ENCODE measurements at places on chromosomes 3 and 15. TPM values are rescaled to one million over a fixed set of nuclear protein-coding genes. Genes with fewer than 3 reads are reported as not detected.

DNA sequence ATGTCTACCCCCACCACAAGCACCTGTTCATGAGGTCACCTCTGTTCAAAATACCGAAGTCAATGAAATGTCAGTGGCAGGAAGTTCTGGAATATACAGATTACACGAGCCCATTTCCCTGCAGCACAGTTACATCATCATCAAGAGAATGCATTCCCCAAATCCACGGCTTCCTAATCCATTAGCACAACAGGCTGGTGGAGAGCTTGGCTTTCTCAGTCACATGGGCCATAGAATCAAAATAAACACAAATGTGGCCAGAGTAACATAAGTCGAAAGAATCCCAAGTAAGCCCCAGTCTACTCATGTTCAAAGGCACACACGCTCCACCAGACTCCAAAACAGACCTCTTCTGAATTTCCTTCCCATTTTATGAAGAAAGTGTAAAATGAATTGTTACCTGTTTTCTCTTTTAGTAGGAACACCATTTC lies 419.3 kb downstream of the MAGI1 start:
- DNase-seq = no peak
- no peaks in the 10 kb centered on the region for H3K36me3 ChIP-seq
- H3K4me3 ChIP-seq = no peak overlapping the region
- no peaks in the 10 kb centered on the region for H3K4me1 ChIP-seq
- no peak overlapping the region for H3K27ac ChIP-seq

DNA sequence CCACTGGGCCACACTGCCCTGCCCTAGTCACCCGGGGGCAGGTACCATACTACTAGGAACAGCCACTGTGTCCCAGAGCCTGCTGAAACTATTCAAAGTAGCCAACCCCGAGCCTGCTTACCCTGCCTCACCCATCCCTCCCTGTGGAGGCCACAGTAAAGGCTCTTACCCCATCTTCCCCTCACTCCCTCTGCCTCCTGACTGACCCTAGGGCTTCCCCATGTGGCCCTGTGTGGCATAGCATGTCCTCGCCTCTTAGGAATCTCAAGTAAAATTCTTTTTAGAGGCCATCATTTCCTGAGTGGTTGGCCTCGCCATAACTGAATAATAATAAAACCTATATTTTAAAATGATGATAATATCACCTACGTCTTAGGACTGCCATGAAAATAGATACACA lies 112.2 kb upstream of the SLC6A11 start:
- H3K4me3 ChIP-seq = no peak overlapping the region
- no peak for DNase-seq
- H3K4me1 ChIP-seq = peaks cover 4% of the 10 kb centered on the region

- no peaks in the 10 kb centered on the region for H3K36me3 ChIP-seq
- peaks cover 25% of the 10 kb centered on the region for H3K4me1 ChIP-seq
- H3K4me3 ChIP-seq = no peak overlapping the region
- no peaks in the 10 kb centered on the region for H3K27me3 ChIP-seq
- no peak for DNase-seq
These were observed 527.9 kb upstream of the TBL1XR1 start for GRCh38 chr3:177725165-177725564.

DNA sequence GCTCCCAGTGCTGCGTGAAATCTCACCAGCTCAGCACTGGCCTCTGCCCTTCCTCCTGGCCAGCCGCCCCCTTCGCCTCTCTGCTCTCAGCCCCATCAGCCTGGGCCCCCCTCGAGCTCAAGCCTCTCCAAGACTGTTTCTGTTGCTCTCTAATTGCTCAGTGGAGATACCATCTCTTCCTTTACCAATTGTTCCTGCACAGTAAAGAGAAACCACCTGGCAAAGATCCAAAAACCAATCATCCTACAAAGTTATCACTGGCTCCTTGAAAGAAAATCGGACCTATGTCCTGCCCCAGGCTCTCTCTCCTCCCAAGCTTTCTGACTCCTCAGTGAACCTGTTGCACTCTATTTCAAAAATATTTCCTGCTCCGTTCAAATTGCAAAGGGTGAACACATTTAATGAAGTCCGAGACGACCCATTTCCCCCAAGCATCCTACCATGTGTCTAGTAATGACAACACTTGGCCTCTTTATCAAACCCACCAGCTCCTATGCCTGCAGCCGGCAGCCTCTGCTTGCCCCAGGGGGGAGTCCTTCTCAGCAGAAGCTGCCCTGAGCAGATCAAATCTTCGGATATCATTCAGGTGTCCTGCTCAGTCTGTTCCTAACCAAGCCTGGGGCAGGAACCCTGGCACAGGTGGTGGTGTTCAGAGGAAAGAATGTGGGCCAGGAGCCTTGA lies 53.7 kb upstream of the FAM174B start:
- H3K27ac ChIP-seq = no peak overlapping the region
- no peaks in the 10 kb centered on the region for H3K27me3 ChIP-seq
- H3K4me1 ChIP-seq = no peaks in the 10 kb centered on the region
- H3K4me3 ChIP-seq = no peak overlapping the region
- H3K36me3 ChIP-seq = no peaks in the 10 kb centered on the region

DZIP3 gene
- 42.0 TPM for polyA plus RNA-seq
